HFF-Myc (cell line): ENCODE measurements at places on chromosomes 4 and X.

GRCh38 chr4:38184404-38184803, 224.2 kb downstream of the PTTG2 start:
- no peak for DNase-seq

GRCh38 chr4:83618431-83618830, 82.5 kb downstream of the GPAT3 start:
- DNase-seq = no peak

DNA sequence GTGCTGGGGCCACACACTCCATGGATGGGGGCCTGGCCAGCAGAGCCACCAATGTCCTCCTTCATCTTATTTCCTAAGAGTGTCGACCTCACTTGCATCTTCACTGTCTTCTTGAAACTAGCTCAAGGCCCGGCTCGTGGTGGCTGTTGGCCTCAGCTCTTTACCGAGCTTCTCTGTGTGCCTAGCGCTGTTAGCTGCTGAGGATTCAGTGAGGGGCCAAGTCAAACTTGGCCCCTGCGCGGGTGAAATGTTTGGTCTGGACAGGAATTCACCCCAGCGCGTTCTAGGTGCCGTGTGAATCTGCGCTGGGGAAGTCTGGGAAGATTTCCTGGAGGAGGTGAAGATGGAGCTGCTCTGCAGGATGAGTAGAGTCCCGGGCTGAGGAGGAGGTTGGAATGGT, 8.5 kb downstream of the SORCS2 start:
- no peak for DNase-seq

GRCh38 chr4:1342003-1342402, 5.0 kb upstream of the UVSSA start:
- DNase-seq = no peak

- no peak for DNase-seq
Measured at GRCh38 chr4:3797831-3798790, 31.9 kb downstream of the ADRA2C start.

- no peak for DNase-seq
Measured at GRCh38 chr4:113682730-113683537, 78.6 kb downstream of the CAMK2D start.

DNA sequence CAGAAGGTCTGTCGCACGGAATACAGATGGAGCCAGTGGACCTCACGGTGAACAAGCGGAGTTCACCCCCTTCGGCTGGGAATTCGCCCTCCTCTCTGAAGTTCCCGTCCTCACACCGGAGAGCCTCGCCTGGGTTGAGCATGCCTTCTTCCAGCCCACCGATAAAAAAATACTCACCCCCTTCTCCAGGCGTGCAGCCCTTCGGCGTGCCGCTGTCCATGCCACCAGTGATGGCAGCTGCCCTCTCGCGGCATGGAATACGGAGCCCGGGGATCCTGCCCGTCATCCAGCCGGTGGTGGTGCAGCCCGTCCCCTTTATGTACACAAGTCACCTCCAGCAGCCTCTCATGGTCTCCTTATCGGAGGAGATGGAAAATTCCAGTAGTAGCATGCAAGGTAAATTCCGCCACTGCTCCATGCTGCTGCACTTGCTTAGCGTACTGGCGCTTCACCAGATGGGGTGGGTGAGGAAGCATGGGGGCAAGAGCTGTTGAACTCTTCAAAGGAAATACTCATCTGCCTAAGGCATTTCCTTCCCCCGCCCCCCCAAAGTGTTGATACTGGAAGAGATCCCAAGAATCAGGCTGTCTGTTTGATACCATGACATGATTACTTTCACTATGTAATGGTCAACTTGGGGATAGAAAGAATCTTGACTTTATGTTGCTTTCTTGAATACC, 24.8 kb downstream of the KLF3 start:
- DNase-seq = no peak

DNA sequence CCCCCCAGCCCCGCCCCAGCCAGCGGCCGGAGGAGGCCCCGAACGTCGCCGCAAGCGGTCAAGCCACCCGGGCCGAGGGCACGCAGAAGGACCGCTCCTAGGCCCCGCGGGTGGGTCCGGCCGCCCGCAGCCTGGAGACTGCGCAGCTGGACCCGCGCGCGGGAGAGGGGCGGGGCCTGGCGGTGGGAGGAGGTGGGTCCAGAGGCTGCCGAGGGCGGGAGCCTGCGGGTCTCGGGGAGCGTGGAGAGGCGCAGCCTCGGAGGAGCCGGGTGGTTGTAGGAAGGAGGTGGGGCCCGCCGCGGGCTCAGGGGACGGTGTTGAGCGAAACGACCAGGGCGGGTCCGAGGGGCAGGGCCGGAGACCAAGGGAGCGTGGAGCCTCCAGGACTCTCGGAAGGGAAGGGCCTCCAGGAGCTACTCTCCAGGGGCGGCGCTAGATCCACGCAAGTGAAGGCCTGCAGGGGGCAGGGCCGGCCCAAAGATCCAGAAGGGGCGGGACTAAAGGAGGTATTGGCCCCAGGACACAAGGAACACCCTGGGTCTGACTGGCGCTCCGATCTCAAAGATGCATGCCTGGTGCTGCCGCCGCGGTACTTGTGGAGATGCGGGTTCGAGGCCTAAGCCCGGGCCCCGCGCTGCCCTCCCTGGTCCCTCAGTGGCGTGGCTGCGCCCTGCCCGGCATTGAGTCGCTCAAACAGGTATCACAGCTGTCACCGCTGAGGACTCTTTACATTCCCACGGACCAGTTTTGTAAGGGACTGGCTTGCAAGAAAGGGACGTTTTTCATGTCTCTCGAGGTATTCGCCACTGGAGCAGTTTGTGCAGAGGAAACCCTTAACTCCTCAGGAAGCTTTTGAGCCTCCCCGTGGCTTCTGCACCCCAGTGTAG, 5.9 kb downstream of the TIMM17B start:
- no peak for DNase-seq
